ENCODE measurements at places on chromosomes 12 and 14.

- no peak for DNase-seq
These were observed 6.5 kb upstream of the KRT3 start for GRCh38 chr12:52802442-52802841.

- peak; percentile 45 for DNase-seq
These were observed 40.3 kb downstream of the MAP1LC3B2 start for GRCh38 chr12:116599285-116600136.

DNA sequence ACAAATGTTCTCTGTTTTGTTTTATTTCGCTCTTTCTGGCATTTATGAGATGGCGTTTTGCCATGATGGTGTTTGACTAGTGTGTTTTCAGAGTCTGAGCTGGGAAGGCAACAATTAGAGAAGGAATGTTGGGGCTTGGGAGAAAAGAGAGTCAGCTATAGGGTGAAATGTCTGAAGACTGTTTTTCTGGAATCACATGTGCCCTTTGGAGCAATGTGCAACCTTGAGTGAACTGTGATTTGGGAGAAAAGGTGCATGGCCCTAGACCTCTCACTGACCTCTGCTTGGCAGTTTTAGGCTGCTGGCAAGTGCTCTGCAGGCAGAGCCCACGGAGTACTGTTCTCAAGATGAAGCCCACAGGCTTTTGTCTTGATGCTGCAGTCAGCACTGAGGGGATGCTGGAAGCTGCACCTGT is 379.9 kb upstream of the PDE3A start:
- no peak for DNase-seq

DNA sequence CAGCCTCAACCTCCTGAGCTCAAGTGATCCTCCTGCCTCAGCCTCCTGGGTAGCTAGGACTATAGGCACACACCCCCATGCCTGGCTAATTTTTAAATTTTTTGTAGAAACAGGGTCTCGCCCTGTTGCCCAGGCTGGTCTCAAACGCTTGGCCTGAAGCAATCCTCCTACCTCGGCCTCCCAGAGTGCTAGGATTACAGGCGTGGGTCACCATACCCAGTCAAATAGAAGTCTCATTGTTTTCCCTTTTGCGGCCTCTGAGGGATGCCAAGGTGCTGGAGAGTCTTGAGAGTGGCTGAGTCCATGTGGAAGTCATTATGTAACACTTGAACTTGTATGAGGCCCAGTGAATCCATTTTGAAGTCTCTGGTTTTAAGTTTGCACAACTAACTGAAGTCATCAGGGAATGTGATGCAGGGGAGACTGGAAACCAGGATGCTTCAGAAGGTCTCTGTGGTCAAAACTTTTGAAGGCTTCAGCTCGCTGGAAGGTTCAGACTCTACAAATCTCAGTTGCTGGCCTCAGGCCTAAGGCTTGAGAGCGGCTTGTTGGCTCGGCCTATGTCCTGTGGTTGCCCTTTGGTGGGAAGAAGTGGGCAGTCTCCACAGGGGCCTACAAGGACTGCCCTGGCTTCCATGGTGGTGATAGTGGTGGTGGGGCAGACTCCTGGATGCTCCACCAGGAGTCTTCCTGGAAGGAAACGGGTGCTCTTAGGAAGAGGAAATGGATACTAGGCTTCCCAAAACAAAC is 29.2 kb downstream of the GALNT16 start:
- no peak for DNase-seq

DNA sequence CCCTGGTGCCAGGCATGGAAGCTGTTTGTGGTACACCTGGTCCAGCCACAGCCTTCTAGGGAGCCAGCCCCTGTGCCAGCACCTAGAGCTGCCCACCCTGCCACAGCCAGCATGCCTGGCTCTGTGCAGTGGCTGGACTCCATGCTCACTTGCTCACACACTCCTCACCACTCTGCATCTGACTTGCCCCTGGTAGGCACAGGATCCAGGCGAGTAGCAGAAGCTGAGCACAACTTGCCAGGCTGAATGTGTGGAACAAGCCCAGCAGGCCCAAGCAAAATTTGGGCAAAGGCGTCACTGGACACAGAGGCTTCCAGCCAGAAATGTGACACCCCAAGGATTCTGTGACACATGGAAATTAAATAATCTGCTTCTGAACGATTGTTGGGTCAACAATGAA is 106.7 kb downstream of the MYF5 start:
- no peak for DNase-seq

DNA sequence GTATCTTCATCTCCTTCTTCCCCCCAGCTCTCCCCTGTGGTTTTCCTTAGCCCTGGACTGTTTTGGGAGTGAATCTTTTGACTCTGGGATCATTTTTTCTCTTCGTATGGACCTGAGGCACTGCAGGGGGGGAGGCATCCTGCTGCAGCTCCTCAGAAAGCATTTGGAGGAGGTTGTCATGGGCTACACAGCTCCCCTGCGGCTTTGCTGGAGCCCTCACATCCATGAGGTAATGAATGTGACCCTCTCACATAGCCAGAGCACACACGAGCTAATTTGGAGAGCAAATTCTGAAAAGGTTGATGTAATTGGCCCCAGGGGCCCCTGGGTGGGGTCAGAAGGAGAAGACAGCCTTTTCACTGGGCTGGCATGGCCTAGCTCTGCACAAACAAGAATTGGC is 110.9 kb downstream of the PAH start:
- no peak for DNase-seq

GRCh38 chr14:104660597-104660996 is 28.8 kb upstream of the INF2 start:
- DNase-seq: peak; percentile 67

DNA sequence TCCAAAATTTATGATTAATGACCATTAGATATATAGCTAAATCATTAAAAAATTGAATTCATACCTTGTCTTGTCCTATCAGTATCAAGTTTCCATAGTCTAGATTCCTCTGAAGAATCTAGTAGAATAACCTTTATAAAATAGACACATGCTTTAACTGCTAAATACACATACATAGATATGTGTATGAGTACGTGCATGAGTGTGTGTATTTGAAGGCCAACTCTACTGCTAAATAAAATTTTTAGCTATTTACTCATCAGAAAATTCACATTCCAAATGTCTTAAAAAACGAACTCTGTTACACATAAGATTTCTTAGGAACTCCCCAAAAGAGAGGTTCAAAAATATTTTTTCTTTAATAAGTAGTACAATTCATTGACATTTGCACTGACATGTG is 233.0 kb downstream of the SSPN start:
- DNase-seq: no peak

DNA sequence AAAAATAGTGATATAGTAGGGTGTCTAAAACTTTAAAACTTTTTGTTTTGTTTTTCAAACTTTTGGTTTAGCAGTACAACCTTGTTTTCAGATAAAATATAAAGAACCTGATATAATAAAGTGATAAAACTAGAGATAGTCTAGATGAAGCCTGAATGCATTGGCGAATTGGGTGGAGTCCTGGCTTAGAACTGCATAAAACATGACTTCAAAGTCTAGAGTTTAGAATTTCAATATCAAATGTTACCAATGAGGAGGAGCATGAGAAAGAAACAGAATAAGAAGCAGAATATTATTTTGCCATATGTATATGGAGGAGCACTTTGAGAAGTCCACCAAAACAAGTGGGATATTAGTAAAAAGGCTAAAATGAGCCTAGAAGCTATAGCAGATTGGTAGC is 263.6 kb downstream of the TMEM117 start:
- no peak for DNase-seq

DNA sequence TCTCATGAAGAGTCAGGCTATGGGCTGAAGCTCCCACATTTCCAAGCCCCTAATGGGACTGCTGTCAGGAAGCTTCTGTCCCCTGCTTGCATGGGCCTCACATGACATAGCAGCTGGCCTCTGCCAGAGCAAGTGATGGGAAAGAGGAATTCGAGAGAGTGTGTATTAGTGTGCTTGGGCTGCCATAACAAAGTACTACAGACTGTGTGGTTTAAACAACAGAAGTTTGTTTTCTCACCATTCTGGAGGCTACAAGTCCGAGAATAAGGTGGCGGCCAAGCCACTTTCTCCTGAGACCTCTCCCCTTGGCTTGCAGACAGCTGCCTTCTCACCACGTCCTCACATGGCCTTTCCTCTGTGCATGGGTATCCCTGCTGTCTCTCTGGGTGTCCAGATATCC is 274.4 kb downstream of the NUAK1 start:
- DNase-seq: no peak

DNA sequence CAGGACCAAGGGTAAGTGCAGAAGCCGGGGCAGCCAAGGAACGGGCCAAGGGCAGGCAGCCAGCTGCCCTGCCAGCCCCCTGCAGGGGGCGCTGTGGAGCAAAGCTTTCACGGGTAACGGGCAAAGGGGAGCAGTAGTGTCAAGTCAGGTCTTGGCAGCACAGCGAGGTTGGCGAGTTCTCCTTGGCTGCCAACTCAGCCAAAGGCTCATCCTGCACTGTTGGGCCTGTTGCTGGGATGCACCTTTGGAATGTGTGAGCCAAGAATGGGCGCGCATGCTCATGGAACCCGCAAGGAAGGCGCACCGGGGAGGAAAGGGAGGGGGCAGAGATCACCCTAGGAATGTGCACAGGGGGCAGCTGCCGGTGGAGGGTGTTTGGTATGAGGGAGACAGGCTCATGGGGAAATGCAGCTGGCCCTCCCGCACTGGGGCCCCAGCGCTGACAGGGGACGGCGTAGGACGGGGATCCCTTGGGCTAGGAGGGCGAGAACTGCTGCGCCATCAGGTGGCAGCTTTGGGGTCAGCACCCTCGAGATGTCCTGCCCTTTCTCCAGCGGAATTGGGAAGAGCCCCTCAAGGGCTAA is 138.0 kb downstream of the ASCL4 start:
- peak; percentile 67 for DNase-seq

DNA sequence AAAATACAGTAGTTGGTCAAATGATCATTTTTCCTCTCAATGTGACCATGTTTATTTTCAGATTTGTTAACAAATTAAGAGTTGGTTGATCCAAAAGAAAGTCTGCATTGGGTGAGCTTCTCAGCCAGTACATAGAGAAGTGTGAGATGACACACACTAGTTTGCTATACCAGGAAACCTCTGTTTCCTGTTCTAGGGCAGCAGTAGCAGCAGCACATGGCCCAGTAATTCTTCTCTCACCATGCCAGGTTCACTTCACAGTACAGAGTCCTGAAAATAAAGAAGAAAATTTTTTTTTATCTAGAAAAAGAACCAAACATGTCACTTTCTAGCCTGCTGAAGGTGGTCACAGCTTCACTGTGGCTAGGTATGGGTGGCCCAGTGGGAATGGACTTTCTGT is 250.2 kb upstream of the OR4E1 start:
- DNase-seq: no peak
